RPMI7951 (cell line): ENCODE measurements at places on chromosomes 5 and 9. TPM values are rescaled to one million over a fixed set of nuclear protein-coding genes. Genes with fewer than 3 reads are reported as not detected.

Gene TUSC1
- 7.7 and 8.5 TPM in 2 replicates for total RNA-seq

DNA sequence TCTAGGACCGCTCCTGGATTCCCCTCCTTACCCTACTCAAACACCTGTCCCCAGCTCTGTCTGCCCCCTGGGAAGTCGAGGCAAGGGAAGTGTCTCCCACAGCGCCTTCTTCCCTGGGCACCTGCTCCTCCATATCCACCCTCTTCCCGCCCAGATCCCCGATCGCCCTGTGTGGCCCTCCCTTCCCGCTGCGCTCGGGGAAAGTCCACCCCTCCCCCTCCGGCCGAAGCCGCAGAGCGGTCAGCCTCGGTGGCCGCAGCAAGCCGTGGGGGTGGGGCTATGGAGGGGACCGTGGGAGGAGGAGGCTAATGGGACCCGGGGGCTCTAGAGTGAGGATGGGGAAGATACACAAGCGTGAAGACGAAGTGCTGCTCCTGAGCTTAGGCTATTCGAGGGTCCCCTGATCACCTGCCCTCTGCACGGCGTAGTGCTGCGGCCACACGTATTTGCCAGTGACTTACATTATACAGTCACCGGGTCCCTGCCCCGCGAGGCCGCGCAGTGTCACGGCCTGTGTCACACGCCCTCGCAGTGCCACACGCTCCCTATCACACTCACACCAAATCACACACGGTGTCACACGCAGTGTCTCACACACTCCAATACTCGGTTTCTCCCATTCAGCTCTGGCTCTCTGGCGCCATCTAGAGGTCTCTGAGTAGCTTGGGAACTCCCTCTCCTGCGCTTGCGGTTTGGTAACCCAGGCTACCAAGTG lies 658 bp upstream of the PCDH1 start:
- DNase-seq, result peak; percentile 80

DNA sequence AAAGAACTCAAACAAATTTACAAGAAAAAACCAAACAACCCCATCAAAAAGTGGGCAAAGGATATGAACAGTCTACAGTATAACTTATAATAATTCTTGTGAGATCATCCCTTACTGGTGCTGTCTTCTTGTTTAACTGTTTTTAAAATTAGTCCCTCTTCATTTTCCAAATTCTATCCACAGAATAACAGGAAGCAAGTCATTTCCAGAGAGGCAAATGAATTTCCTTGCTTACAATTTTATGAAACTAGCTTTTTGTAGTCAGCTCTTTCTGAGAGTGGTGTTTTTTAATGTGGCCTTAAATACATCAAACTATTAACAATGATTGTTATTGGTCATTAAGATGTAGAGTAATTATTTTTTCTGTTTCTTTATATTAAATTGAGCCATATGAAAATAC lies 40.6 kb downstream of the FAM174A start:
- DNase-seq, result no peak

DNA sequence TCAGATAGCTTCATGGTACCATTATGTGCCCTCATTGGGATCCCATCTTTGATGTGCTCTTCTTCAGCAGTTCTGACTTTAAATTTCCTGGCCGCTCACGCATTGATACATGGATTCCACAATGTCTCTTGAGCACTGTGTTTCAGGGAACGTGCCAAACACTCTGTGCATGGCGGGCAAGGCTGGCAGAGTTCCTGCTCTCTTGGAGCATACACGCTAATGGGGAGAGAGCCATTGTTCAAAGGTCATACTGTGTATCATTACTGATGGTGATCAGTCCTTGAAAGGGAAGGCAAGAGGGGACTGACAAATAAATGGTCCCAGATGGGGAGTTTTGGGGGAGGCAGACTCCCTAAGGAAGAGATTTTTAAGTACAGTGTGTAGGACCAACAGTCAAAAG lies 52.3 kb downstream of the AMBP start:
- DNase-seq, result no peak

DNA sequence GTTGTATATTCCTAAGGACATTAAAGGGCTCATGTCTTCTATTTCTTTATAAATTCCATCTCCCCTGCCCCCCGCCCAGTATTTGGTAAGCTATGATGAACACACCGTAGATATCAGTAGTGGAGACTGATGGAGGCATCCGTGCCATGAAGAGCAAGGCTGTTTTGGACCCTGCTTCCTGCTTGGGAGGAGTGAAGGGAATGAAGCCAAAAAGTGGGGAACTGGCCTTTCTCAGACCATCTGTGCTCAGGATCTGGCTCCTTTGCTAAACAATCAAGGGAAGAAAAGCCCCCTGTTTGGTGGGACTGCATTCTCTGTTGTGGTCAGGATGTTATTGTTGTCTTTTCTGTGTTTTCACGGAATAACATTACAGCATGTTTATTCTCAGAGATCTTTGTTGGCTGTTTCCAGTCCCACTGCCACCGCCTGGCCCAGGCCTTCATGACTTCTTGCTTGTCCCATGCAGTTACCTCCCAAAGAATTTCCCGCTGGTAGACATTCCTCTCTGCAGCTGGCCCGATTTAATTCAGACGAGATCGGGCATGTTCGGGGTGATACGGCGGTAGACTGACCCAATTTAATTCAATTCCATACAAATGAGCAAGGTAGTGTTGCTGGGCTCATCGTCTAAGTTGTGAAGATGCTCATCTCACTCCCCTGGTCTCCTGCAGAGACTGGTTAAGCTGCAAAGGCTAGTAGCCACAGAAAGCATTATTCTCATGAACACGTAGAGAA lies 31.4 kb upstream of the ANKH start:
- no peak for DNase-seq

Gene SURF6
- total RNA-seq, result 4.6 and 11.2 TPM in 2 replicates

GRCh38 chr5:94793113-94793815 lies 174.8 kb downstream of the SLF1 start:
- peak; percentile 75 for DNase-seq

Gene CD72
- 0.10 and 0.12 TPM in 2 replicates for total RNA-seq

DNA sequence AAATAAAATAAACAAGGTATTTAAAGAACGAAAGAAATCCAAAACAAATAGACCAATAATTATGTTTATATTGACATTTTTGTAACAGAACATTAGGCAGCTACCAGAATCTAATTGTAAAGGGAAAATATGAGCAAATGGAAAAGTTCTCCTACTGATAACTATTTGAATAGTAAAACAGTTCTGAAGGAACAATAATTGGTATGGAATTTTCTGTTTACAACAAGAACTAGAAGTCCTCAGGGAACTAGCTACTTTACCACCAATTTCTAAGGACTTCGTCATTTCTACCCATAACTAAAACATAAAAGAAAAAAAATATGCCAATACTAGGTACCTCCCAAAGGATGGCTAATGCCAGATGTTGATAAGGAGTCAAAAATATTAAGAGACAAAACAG lies 58.5 kb downstream of the AP3B1 start:
- DNase-seq, result no peak

- peak; percentile 44 for DNase-seq
Observed at GRCh38 chr9:104993291-104993963, 65.5 kb upstream of the ABCA1 start.

DNA sequence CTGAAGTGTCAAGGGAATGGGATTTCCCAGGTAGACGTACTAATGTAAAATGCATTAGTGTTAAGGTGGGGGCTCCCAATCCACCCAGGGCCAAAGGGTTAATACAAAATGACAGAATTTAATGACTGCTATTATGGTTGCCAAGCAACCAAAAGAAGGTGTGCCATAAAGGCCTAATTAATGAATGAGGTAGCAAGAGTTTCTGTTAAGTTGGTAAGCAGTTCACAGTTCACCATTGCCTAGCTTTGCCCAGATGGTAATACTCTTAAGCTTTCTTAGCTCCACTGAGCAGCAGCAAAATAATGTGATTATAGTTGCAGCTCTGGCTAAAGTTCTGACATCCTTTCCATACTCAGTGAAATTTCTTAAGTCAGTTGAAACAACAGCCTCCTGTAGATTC lies 211.7 kb downstream of the DENND1A start:
- DNase-seq, result no peak

DNA sequence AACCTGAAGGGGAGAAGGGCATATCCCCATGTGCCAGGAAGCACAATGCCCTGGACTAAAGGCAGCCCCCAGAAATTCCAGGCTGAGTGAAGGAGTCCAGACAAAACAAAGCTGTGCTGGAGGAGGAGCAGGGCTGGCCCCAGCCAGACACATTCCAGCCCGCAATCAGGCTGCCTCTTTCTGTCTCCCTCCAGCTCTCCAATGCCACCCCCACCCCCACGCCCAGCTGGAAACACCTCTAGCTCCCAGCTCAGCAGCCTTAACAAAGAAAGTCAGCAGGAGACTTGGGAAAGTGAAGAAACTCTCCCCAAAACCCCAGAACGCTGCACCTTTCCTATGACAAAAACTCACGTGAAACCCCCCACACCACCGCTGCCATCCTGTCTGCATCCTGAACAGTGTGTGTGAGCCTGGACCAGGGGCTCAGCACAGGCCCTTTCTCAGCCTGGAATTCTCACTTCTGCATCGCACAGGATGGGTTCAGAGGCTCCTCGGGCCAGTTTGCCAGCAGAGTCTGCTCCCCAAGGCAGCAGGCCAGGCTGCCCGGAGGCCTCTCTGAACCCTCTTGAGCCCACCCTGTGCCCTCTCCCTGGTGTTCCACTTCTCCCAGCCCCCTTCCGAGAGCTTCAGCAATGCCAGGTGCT lies 96.2 kb upstream of the ICE1 start:
- no peak for DNase-seq

Gene QSOX2
- 9.1 and 9.9 TPM in 2 replicates for total RNA-seq
